ENCODE measurements at places on chromosomes 11 and 22.

DNA sequence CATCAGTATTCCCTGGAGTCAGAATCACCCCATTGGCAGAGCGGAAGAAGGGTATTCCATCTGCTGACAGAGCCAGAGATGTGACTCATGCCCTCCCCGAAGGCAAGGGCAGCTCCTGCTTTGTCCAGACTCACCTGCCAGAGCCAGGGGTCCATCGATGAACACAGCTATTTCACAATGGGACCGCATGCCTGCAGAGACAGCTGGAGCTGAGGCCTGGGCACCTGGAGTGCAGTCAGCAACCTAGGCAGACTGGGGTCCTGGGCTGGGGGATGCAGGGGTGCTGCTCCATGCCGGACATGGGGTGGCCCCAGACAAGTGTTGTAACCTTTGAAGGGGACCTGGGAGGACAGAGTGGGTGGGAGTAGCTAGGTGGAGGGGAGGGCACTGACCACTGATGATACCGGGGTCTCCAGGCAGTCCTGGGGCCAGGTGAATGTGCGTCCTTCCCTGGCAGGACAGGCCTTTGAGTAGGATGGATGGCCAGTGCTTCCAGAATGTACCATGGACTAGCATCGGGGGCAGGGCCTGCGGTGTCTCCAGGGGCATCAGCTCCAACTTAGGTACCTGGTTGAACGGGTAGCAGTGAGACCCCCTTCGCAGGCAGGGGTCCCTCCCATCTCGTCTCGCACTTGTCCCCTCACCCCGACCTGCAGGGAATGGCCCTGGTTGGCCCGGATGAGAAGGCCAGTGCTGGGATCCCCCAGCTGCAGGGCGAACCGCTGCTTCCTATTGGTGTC is 1.7 kb downstream of the TRPT1 start:
- no peak for DNase-seq

DNA sequence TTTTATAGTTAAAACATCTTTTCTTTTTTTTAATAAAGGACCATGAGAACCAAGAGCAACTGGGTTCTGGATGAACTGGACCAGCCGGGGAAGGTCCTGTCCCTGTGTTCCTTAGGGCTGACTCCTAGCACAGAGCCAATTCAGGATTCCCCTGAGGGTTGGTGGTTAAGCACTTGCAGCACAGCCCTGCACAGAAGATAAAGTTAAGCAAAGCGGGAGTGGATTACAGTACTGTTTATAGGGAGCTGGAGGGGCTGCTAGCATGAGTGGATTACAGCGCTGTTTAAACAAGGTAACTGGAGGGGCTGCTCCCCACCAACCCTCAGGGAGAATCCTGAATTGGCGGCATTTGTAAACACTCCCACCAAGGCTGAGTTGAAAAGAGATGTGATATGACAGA is 90.6 kb downstream of the CELSR1 start:
- DNase-seq: no peak

DNA sequence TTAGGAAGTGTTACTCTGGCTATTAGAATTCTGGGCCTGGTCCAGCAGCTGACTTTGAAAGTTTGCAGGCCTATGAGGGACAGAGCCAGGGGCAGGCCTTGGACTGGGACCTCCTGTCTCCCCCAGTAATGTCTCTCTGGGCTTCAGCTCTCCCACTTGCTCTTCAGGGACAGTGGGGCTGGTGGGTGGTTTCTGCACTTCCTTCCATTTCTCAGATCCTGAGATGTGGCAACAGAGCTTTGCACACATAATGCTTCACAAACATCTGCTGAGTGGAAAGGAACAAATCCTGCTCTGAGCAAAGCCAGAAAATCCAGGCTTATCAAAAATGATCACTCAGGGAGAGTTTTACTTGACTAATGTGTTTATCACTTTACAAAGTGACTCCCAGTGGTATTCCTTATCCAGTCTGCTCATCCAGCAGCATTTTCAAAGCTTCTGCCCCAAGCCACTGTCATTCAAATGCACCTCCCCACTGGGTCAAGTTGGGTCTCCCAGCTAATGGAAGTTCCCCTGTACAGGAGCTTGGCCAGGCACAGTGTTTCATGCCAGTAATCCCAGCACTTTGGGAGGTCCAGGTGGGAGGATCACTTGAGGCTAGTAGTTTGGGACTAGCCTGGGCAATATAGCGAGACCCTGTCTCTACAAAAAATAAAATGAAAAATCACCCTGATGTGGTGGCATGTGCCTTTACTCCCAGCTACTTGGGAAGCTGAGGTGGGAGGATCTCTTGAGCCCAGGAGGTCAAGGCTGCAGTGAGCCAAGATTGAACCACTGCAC is 13.5 kb upstream of the OSBP2 start:
- no peak for DNase-seq

- DNase-seq: no peak
These were observed 88.5 kb downstream of the MYEOV start for GRCh38 chr11:69382131-69383128.

DNA sequence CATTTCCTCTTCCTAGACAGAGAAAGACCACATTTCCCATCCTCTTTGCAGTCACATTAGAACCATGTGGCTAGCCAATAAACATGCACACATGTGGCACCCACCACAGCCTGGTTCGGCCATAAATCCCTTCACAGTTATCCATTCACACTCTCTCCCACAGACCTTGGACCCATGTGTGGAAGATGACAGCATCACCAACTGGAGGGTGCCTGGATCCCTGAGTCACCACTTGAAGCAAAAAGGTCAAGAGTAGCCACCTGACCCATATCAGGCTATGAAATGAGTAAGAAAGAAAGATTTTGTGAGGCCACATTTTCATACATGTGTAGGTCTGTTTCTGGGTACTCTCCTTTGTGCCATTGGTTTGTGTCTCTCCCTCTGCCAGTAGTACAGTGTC is 9.0 kb upstream of the TMEM121B start:
- no peak for DNase-seq

GRCh38 chr22:33038131-33038772 is 19.9 kb downstream of the SYN3 start:
- DNase-seq: peak; percentile 20

- DNase-seq: no peak
These were observed 14.5 kb downstream of the SMTNL1 start for GRCh38 chr11:57551941-57552340.

DNA sequence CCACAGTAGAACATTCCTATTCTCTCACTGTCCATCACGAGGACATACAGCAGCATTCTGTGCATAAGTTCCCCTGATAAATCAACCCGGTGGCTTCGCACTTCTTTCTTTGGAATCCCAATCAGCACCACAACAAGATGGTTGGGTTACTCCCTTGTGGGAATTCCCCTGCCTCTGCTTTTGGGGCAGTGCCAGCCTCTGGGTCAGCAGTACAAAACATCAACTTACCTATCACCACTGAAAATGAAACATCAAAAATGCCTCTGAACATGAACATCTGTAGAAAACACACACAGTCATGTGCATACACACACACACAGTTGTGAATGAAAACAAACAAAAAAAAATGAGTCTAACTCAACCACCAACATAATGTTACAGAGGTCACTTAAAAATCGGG is 79.3 kb downstream of the KCNA4 start:
- no peak for DNase-seq

- peak; percentile 36 for DNase-seq
These were observed 64.8 kb downstream of the RPUSD4 start for GRCh38 chr11:126146454-126147192.

DNA sequence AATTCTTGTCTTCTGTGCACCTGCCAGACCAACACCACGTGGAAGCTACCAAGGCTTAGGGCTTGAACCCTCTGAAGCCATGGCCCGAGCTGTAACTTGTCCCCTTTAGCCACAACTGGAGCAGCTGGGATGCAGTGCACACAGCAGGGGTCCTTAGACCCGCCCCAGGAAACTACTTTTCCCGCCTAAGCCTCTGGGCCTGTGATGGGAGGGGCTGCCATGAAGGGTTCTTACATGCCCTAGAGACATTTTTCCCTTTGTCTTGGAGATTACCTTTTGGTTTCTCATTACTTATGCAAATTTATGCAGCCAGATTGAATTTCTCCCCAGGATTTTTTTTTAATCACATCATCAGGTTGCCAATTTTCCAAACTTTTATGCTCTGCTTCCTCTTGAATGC is 9.7 kb downstream of the PATE3 start:
- no peak for DNase-seq

- DNase-seq: no peak
These were observed 64.0 kb downstream of the GRK3 start for GRCh38 chr22:25628494-25628893.

DNA sequence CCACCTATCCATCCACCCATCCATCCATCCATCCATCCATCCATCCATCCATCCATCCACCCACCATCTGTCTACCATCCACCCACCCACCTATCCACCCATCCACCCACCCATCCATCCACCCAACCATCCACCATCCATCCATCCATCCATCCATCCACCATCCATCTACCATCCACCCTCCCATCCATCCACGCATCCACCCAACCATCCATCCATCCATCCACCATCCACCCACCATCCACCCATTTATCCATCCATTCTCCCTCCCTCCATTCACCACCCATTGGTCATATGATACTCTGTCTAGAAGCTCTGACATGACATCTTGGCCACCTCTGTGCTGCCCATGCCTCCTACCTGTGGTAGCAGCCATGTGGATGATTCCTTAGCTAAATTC is 31.7 kb downstream of the MUC2 start:
- no peak for DNase-seq

DNA sequence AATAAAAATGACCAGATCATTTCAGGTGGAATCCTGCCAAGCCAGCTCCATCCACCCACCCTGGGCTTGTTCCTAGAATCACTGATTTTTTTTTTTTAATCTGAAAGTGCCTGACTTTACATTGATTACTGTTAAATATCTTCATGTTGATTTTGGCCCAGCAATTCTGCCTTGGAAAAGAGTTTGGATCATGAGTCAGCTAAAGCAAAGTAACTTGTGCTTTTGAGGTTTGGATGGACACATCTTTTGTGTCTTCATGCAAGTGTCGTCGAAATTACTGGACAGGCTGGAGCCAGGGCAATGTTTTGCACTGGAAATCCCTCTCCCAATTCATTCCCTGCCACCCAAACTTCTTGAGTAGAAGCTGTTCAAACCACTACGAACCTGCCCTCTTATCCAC is 164.0 kb upstream of the SYT13 start:
- DNase-seq: no peak

GRCh38 chr11:72738199-72739141 is 13.7 kb downstream of the ARAP1 start:
- DNase-seq: no peak

GRCh38 chr11:28338371-28338770 is 230.2 kb downstream of the METTL15 start:
- no peak for DNase-seq

- DNase-seq: no peak
These were observed 3.2 kb downstream of the LRRC32 start for GRCh38 chr11:76667271-76667818.

GRCh38 chr11:63770763-63771162 is 2.2 kb upstream of the ZFTA start:
- no peak for DNase-seq

DNA sequence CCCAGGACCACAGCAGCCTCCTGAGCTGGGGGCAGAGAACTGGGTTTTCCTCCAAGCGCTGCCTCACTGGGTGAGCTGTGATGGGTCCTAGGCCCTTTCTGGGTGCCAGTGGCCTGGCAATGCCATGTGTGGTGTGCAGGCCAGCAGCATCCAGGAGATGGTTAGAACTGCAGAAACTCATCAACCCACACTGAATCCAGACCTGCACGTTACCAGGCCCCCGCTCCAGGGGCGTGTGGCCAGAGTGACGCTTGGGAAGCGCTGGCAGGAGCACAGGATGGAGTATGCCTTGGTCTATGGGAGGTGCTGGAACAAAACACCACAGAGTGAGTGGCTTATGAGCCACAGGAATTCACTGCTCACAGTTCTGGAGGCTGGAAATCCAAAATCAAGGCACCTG is 97.0 kb downstream of the MN1 start:
- DNase-seq: no peak

DNA sequence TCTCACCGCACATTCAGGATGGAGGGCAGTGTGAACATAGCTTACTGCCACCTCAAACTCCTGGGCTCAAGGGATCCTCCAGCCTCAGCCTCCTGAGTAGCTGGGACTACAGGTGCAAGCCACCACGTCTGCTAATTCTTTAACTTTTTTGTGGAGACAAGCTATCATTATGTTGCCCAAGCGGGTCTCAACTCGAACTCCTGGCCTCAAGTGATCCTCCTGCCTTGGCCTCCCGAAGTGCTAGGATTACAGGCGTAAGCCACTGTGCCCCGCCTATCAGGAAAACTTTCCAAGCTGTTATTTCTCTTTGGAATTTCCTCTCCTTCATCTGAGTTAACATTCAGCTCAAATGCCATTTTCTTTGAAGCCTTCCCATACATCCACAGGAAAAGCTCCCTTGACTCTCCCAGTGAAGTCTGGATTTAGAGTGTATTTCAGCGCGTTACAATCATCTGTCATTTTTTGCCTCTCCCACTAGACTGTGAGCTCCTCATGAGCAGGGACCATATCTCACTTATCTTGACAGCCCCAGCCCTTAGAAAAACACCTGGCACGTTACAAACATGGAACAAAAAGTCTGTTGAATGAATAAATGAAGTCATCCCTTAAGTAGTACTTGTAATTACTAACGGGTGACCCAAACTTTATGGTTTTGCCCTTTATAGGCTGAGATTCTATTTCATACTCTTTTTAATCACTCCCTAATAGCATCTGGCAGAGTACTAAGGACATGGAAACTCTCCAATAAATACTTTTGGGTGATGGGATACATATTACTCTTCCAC is 2.2 kb downstream of the MRTFA start:
- no peak for DNase-seq

DNA sequence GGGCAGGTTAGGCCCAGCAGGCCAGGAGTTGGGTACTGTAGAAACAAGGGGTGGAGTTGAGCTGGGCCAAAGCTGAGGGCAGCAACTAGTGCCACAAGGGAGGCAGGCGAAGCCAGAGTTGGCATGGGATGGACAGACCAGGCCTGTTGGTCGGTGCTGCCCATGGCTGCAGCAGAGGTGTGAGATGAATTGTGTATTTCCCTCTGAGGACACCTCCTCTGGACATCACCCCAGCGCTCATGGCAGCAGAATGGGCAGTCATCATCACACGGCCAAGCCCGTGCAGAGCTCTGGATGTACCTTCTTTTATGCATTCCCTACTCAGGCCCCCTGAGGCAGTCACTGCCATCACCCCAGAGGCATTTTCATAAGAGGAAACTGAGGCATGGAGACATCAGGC is 20.3 kb downstream of the TAB1 start:
- DNase-seq: no peak

DNA sequence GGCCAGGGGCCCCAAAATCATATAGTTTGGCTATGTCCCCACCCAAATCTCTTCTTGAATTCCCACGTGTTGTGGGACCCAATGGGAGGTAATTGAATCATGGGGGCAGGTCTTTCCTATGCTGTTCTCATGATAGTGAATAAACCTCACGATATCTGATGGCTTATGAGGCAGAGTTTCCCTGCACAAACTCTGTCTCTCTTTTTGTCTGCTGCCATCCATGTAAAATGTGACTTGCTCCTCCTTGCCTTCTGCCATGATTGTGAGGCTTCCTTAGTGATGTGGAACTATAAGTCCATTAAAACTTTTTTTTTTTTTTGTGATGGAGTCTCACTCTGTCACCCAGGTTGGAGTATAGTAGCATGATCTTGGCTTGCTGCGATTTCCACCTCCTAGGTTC is 14.4 kb downstream of the DIXDC1 start:
- no peak for DNase-seq

GRCh38 chr11:110314366-110315095 is 18.1 kb upstream of the RDX start:
- no peak for DNase-seq

All from cerebellar cortex (tissue), 1 donor.